ENCODE measurements at places on chromosomes 2 and 18.

DNA sequence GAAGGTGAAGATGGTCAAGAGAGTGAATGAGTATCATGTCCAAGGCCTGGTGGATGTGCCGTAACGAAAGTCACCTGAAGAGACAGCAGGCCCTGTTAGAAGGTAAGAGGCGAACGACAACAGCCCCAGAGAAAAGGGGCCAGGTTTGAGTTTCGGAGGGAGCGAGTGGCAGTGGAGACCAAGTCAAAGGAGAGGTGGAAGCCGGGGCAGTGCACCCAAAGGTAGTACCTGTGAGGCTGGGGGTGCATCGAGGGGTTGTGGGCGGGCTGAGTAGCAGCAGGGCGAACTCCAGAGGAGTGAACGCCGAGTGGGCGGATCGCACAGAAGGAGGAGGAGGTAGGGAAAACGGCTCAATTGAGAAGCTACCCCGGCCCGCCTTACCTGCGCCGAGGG, 358 bp downstream of the USP37 start:
- DNase-seq = no peak

GRCh38 chr2:237405006-237405559, 8.9 kb downstream of the COL6A3 start:
- no peak for DNase-seq

DNA sequence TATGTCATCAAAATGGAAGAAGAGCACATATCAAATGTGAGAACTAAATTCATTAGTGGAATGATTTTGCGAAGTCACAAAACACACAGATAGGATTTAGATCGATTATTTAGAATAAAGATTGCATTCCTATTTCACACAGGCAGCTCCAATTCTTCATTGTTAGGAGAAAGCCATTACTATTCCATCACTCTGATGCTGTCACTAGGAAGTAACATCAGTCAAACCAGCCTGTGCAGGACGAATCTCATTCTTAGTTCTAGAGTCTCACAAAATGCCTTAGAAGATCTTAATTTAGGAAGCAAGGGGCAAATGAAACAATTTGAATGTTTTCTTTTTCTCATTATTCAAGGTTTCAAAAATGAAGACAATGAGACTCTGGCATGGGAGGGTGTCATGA, 44.0 kb upstream of the SPP2 start:
- DNase-seq = no peak

DNA sequence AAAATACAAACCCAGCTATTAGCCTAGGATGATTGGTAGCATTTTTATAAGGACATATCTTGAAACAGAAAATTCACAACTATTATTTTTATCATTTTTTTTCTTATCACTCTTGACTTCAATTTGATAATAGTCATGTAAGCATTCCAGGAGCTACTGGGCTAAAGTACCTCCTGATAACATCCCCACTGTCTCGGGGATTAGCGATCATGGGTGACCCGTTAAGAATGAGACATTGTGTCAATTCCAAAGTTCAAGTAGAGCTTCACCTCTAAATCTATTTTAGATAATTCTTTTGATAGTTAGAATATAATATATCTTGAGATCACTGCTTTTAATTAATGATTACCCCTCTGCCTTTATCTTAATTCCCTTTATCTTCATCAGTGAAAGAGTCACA, 1204.5 kb upstream of the CHAC2 start:
- DNase-seq = no peak

DNA sequence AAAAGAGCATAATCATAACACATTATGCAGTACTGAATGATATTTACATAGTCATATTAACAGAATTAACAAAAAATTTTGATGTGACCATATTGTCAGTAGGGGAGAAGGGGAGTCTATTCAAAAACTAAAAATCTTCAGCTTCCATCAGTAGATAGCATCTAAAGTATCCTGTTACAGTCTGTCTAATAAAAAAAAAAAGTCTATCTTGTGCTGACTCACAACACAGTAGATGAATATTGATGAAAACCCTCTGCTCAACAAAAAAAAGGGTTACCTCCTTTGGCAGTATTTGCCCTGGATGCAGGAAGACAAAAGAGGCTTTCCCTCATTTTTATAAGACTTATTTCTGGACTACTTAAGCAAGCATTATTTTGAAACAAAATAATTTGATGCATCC, 27.3 kb downstream of the GRB14 start:
- no peak for DNase-seq

- no peak for DNase-seq
Measured at GRCh38 chr2:173831312-173832229, 133.6 kb downstream of the SP3 start.

GRCh38 chr2:109510136-109511028, 103.4 kb downstream of the SEPTIN10 start:
- peak; percentile 50 for DNase-seq

- no peak for DNase-seq
Measured at GRCh38 chr2:169091256-169091655, 21.9 kb downstream of the DHRS9 start.

- no peak for DNase-seq
Measured at GRCh38 chr2:128534688-128535392, 216.2 kb upstream of the HS6ST1 start.

- DNase-seq = peak; percentile 85
Measured at GRCh38 chr2:16664052-16664731, 1.4 kb downstream of the CYRIA start.

- no peak for DNase-seq
Measured at GRCh38 chr2:214465363-214466146, 54.7 kb downstream of the VWC2L start.

DNA sequence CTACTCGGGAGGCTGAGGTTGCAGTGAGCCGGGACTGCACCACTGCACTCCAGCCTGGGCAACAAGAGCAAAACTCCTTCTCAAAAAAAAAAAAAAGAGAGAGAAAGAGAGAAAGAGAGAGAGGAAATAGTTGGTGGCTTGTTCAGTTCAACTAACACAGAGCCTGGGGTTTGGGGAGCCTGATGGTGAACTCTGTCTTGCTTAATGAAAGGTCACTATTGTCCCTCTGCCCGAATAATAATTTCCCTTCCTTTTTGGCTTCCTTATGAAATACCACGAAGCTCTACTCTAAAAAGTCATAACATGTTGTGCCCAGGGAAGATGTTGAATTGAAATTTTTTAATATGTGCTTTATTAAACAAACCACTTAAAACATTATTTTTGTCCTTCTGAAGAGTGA, 17.3 kb downstream of the BCL2 start:
- DNase-seq = no peak

- DNase-seq = no peak
Measured at GRCh38 chr2:55106148-55106547, 55.9 kb upstream of the RTN4 start.

DNA sequence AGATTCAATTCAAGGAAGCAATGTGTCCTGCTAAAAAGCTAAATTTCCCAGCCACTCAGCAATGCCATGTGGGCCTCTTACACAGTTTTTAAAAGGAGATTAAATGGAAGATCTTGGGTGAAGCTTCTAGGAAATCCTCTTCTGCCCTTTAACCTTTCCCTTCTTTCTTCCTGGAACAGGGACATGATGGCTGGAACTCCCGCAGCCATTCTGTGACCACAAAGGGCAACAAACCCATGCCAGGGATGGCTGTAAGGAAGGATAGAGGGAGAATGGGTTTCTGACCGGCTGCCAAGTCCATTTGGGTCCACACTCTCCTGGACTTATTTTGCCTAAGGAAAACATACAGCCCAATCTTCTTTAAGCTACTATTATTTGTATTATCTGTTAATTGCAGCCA, 52.6 kb upstream of the ASAP2 start:
- no peak for DNase-seq

- no peak for DNase-seq
Measured at GRCh38 chr18:3427944-3428343, 22.0 kb upstream of the TGIF1 start.

DNA sequence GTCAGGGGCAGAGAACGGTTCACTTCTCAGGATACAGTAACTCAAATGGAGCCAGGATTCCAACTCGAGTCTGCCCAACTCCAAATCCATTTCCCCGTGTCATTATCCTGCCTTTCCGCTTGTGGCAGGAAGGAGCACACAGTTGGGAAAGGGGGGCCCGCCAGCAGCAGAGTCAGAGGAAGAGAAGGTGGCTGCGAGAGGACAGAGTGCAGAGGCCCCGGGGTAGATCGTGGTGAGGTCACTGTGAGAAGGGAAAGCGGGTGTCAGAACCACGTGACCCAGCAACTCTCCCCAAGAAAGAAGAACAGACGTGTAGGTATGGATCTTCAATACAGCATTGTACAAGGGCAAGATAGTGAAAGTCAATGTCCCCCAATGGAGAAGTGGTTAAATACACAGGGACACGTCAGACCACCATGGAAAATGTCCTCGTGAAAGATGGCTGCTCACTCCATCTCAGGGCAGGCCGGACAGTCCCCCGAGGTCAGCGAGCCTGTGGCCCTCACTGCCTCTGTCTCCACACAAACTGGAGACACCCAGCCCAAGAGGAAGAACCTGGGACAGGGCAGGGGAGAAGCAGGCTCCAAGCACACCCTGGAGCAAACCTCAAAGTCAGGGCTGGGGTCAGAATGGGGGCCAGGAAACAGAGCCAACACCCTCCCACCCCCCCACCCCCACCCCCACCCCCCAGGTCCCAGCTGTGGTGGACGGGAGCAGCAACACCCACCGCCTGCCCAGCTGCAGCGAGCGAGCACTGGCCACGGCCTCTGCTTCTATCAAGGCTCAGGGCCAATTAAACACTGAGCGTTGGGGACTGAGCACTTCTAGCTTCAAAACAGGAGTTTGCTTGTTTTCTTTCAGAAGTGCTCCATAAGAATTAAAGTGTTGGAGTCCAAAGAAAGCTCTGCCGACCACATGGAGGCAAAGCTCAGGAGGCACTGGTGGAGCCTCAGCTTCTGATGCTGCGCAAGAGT, 92.7 kb downstream of the EIPR1 start:
- no peak for DNase-seq

DNA sequence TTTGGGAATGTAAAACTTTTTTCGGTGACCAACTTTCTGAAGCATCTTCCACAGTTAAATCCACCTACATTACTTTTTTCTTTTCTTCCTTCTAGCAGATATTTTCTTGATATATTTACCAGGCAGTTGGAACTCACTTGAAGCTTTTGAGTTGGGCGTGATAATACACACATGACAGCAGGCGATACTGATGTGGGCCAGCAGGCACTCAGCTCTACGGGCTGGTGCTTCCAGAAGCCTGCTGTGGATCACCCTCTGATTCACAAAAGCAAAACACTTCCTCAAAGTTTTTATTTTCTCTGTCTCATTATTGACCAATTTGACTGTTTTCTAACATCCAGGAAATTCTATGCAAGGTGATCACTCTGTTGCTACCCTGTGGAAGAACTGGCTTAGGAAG, 22.9 kb downstream of the GRHL1 start:
- DNase-seq = no peak

DNA sequence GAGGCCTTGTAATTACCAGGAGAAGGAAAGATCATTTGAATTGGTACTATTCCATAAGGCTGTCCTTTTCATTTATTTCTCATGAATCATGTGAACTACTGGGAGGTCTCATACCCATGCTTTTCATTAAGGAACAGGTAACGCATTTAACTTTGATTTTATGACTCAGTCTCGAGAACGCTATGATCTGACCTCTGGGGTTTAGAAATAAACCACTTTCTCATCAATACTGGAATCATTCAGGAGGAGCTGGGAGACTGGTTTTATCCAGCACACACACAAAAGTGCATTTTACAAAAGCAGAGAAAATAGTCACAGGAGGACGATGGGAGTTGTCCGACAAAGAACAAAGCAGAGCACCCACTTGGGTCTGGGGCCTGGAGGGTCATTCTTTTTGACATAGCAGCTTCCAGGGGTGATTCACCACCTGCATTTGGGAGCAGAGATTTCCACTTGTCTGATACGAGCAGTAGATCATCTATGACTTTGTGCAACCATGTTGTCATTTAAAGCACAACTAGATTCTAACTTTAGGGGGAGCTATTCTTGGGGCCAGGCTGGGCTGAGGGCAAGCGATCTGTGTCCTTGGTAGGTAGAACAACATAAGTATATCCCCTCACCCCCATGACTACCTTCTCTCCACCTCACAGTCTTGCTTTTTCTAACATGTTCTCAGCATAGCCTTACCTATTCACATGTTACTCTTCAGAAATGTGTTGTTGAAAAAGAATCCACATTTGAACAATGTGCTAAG, 95.9 kb upstream of the SCG2 start:
- no peak for DNase-seq

DNA sequence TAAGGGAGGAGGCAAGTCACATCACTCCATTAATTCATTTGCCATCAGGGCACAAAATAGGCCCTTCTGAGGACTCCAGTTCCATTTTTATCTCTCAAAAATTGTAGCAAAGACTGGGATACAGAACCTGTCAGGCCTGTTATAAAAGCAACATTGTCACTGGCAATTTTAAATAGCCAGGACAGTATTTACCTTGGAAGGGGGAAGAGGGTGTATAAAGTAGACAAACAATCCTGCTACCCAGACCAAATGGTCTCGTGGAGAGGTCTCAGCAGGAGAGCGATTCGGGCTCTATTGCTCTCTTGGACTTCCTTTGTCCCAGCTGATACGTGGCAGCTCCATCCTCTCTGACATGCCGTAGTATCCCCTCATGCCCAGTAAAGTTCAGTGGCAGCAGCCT, 740.3 kb upstream of the HS6ST1 start:
- DNase-seq = no peak

DNA sequence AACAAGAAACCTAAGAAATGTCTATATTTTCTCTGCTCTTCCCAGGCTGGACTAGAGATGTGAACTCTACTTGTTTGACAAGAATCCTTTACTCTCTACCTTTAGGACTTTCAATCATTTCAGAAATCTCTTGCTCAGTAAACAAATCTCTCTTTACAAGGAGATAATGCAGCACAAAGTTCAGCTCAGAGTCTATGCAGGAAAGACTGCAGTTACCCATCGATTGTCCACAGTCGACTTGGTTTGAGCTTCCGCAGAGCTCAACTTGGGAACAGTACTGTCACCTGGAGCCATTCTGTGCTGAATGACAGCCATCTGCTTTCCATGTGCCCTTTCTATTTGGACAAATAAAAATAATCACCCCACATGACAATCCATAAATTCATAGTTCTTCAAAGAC, 259.7 kb upstream of the STON1 start:
- DNase-seq = no peak

DNA sequence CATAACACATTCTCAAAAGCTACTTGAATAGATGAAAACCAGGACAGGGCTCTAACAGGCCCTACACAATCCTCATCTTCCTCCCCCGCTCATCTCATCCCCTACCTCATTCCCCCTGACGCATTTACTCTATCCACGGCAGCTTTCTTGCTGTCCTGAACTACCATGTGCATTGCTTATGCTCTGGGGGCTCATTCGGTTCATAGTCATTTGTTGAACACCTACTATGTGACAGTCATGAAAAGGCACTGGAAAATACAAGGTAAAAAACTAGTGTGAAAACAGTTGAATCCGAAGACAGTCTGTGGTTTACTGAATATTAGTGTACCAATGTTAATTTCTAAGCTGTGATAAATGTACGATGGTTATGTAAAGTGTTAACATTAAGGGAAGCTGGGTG, 797 bp downstream of the EIPR1 start:
- no peak for DNase-seq

- no peak for DNase-seq
Measured at GRCh38 chr2:118878531-118879149, 31.2 kb upstream of the EN1 start.
